Activated CD4-positive, alpha-beta T cell treated with anti-CD3 and anti-CD28 coated beads for 48 hours (primary cell): ENCODE measurements at places on chromosomes 16 and 17.
A peak's percentile ranks its signal among the peaks of the same experiment; 100 is the strongest.

- no peak for DNase-seq
These were observed 22.4 kb downstream of the SLC35G3 start for GRCh38 chr17:35171834-35172233.

- no peak for DNase-seq
These were observed 8.6 kb downstream of the ARHGAP17 start for GRCh38 chr16:25006504-25007056.

DNA sequence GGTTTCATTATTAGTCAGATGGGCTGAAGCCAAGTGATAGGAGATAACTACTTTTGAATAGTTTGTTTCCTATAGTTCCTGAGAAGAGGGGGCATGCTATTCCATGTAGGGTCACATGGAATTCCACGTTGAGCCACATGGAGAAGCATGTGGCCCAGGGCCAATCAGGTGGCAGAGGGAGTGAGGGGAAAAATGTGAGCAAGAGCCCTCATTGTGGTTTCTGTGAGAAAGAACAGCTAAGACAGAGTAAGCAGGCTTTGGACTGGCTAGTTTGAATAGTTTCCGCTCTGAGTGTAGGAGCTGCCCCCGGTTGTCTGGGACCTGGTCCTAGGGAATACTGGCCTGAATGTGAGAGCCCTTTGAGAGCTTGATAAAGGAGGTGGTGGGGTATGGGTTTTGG is 69.9 kb upstream of the CNTNAP4 start:
- DNase-seq: no peak

- DNase-seq: peak; percentile 83
These were observed 1.4 kb upstream of the PLEKHH3 start for GRCh38 chr17:42677921-42678781.

DNA sequence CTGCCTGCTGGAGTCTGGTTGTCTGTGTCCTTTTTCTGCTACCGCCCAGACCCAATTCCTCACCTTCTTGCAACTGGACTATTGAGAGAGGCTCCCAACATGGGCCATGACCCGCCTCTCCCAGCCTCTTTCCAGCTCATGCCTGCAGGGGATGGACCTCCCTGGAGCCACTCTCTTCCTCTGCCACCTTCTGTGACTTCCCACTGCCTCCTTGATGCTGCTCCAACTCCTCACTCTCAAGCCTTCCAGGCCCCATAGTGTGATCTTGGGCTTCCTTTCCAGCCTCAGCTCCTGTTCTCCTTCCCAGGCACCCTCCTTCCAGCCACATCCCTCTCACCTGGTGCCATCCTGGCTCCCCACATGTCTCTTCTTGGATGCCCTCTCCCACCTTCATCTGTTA is 11.1 kb downstream of the ZNF768 start:
- no peak for DNase-seq

DNA sequence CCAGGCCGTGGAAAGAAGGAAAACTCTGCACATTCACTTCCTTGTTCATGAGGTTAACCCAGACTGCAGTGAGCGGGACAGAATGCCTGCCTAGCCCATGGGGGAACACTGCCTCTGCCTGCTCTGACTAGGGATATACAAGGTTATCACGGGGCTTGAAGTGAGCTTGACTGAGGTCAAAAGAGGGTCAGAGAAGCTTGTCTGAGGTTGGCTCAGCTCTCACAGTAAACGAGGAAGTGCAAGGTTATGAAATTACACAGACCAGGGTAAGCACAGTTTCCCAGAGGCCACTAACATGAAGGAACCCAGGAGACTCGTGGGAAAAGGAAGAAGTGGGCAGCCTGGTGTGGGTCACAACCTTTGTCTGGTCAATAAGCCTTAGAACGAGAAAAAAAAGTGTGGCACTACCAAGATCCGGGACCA is 28.7 kb downstream of the HIC1 start:
- DNase-seq: no peak

GRCh38 chr16:67531247-67531646 is 2.6 kb downstream of the RIPOR1 start:
- no peak for DNase-seq

DNA sequence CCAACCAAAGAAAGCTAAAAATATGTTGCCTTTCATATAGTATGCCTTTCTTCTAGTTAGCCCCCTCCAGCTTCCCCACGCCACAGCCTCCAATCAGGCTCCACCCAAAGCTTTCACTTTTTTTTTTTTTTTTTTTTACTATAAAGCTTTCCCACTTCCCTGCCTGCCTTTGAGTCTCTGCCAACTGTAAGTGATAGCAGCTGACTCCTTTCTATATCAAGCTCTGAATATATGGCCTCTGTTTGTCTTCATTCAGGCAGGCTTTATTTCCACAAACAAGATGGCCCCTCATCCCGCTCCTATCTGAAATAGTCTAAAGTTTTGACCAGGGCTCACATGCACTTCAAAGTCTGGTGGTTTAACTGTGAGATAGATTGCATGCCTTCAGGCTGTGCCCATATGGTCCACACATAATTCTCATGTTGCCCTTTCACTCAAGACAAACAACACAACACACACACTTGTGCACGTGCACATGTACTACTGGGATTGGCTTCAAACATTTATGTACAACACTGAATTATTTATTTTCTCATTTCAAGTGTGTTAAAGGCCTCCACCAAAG is 39.8 kb upstream of the DYNLRB2 start:
- no peak for DNase-seq

DNA sequence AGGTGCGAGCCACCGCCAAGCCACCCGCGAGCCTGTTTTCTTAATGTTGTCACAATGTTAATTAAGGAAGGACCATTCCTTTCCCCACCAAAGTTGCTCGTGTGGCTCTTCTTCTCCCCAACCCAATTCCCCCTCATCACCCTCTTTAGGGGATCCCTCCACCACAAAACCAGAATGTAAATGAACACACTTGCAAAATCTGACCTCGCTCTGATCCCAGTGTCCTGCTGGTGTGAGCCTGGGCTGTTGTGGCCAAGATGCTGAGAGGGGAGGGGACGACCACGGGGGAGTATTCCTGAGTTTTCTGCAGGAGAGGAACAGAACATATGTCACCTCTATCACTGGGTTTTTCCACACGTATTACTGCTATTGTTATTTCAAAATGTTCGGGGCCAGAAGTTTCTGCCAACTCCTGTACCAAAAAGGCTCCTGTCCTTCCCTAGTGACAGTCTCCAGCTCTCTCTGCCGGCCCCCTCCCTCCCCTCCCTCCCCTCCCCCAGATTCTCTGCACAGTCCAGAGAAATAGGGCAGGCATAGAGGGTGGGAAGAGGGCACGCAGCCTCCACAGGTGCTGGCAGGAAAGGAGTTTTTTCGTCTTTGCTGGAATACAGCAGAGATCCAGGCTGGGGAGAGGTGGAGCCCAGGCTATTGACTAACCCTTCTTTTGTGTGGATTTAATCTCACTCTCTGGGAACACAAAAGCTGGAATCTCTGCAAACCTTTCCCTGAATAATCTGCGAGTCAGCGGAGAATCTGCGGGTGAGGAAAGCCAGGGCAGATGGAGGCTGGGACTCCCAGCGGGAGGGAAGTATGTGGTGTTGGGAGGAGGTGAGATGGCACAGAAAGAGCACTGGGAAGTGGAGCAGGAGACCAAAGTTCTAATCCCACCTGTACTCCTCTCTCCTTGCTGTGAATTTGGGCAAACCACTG is 4.5 kb upstream of the CA4 start:
- DNase-seq: no peak

DNA sequence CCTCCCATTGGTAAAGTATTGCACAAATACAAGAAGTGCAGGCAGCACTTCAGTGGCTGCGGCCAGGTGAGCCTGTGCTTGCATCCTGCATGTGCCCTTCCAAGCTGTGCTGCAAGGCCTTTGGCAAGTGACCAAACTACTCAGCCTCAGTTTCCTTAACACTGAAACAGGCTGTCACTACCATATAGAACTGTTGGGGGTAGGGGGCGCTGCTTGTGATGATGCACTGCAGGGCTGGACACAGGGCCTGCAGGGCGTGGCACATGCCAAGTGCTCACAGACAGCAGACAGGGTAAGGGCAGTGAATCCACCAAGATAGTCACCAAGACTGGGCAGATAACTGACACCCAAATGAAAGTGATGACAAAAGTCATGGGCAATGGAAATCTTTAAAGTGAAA is 65.6 kb upstream of the SREBF1 start:
- no peak for DNase-seq

DNA sequence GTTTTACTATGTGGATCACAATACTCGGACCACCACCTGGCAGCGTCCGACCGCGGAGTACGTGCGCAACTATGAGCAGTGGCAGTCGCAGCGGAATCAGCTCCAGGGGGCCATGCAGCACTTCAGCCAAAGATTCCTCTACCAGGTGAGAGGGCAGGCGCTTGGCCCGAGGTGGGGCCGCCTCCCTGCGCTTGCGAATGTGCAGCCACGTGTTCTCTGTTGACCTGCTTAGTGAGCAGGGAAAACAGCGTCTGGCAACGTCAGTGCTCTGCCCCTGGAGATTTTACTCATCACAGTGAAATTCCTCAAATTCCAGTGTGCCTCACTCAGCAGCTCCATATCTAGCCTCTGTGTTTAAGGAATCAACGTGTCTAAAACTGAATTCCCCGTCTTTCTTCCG is 33.4 kb upstream of the CLEC18A start:
- no peak for DNase-seq

DNA sequence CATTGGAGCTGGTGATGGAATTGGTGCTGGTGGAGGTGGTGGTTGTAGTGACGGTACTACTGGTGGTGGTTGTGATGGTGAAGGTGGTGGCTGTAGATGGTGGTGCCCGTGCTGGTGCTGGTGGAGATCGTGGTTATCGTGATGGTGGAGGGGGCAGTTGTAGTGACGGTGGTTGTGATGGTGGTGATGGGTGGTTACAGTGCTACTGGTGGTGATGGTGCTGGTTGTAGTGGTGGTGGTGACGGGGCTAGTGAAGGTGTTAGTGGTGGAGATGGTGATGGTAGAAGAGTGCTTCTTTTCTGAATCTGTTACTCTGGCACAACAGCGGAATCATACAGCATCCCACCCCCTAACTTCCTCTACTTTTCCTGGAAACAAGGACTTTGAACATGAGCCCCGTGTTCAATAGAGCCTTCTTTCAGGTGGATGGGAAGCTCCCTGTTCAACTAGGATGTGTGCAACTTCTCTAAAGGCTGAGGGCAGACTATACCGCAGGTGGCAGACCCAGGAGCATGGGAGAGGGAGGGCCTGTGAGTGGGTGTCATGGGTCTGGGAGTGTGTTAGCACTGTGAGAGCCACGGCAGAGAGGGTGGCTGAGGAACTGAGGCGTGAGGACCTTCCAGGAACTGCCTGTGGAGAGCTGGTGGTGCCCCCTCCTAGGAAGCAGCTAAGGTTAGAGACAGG is 8.2 kb downstream of the TBX21 start:
- DNase-seq: no peak

GRCh38 chr17:34762078-34762477 is 182.7 kb downstream of the TMEM132E start:
- DNase-seq: no peak

DNA sequence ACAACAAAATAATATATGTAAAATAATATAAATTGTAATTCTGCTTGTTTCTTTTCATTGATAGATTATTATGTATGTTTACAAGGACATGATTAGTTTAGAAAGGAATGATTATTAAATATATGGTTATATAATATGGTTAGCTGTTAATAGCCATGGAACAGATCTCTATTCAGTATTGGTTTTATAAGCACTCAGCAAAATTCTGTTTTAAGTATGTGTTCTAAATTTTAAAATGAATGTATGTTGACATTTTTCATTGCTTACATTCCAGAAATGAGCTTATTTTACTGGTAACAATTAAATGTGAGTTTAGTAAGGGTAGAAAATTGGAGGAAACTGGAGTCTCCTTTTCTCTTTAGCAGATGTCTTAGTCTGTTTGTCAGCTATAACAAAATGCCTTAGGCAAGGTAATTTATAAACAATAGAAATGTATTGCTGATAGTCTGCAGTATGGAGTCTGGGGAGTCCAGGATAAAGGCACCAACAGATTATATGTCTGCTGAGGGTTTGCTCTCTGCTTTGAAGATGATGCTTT is 45.4 kb downstream of the NFAT5 start:
- no peak for DNase-seq

DNA sequence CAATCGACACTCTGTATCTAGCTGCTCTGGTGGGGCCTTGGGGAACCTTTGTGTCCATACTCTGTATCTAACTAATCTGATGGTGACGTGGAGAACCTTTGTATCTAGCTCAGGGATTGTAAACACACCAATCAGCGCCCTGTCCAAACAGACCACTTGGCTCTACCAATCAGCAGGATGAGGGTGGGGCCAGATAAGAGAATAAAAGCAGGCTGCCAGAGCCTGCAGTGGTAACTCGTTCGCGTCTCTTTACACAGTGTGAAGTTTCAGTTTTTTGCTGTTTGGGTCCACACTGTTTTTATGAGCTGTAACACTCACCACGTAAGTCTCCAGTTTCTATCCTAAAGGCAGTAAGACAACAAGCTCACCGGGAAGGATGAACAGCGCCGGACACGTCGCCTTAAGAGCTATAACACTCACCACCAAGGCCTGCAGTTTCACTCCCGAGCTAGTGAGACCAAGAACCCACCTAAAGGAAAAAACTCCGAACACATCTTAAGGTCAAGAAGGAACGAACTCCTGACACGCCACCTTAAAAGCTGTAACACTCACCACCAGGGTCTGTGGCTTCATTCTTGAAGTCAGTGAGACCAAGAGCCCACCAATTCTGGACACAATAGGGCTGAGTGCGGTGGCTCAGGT is 64.6 kb downstream of the KPNA2 start:
- no peak for DNase-seq

- peak; percentile 80 for DNase-seq
These were observed 143.8 kb upstream of the CRHR1 start for GRCh38 chr17:45640141-45640850.

GRCh38 chr16:68289621-68290329 is 21.0 kb downstream of the SLC7A6OS start:
- DNase-seq: peak; percentile 78

- no peak for DNase-seq
These were observed 15.0 kb upstream of the CBX8 start for GRCh38 chr17:79811868-79812352.

GRCh38 chr16:14559809-14560241 is 70.2 kb downstream of the PARN start:
- no peak for DNase-seq

- DNase-seq: no peak
These were observed 50.4 kb upstream of the ERN1 start for GRCh38 chr17:64180089-64181073.
